Activated CD4-positive, CD25-positive, alpha-beta regulatory T cell (primary cell): ENCODE measurements at places on chromosomes 7 and 10.

DNA sequence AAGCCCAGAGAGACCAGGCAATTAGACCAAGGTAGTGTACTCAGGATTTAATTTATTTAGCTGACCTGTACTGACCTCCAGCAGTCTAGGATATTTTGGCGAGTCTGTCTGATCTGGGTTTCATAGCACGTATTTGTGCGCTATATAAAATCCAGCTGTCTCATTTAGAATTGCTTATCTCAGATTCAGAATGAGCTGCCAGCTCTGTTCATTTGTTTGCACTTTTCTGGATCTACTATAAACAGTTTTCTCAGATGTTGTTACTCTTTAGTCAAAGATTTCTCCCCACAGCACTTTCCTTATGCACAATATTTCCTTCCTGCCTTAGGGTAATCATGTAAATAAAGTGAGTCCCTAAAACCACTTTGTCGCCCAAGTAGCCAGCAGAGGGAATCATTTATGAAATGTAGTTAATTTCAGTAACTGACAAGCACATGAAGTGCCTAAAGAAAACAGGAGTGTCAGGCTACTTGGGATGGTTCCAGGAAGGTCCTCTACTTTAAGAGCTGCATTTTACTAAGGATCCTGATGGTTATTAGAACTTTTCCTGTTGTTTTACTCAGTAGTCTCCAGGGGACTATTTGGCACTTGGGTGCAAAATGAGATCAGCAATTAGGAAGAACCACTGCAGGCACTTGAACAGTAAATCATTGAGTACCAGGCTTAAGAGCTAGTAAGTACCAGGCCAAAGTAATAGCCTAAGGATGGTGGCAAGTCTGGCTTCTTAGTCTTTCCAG lies 226.4 kb downstream of the TWIST1 start:
- no peak for DNase-seq

- DNase-seq: no peak
Observed at GRCh38 chr10:90865401-90865800, 6.4 kb upstream of the RPP30 start.

- DNase-seq: no peak
Observed at GRCh38 chr7:7889791-7890568, 78.6 kb upstream of the GLCCI1 start.

- DNase-seq: no peak
Observed at GRCh38 chr10:76581506-76582256, 1055.9 kb downstream of the KCNMA1 start.

- DNase-seq: no peak
Observed at GRCh38 chr10:62652564-62652963, 152.0 kb upstream of the ADO start.

DNA sequence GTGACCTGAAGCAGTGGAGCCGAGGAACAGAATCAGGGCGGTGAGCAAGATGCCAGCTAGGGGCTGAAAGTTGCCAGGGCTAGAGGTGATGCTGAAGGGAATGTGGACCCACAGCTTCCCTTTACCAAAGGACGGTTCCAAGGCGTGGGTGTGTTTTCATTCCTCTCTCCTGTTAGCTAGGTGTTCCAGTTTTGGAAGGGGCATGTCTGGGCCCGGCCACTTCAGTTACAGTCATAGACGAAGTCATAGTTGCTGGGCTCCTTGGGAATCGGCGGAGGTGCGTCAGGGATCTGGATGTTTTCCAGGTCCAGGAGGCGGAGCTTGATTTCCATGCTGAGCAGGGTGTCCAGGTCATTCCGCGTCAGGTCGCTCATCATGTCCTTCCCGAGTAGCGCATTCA lies 131.0 kb upstream of the AOAH start:
- DNase-seq: no peak

DNA sequence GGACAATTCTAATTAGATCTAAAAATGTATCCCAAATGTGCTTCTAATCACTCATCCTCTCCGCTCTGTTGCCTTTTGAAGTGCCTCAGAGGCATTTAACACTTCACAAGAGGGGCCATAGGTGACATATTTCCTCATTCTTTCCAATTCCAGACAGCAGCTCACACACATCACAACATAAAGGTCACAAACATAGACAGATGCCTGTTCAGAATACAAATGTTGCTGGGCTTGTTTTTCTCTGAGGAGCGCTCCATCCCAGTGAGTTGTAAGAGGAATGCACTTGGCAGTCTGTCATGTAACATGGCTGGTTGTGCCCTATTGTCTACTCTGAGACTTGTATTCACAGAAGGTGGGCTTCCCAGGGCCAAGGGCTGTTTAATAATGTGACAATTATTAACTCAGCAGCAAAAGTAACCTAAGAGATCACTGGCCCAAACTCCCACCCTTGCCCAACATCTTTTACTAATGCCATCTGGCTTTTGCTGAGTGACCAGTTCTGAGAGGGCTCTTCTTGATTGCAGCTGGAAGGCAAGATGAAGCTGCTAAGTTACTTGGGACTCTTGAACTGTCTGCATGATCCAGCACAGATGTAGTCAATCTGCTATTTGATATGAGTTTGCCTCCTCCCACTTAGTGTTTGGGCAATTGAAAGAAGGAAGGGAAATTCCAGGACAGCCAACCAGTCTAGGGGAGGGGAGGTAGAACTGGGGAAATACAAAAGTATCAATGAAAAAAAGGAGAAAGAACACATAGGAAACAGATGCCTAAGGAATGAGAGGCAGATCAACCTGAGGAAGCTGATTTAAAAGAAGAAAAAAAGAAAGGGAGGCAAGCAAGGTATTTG lies 13.6 kb downstream of the PON2 start:
- DNase-seq: no peak

- DNase-seq: no peak
Observed at GRCh38 chr10:393787-394438, 258.7 kb downstream of the ZMYND11 start.

DNA sequence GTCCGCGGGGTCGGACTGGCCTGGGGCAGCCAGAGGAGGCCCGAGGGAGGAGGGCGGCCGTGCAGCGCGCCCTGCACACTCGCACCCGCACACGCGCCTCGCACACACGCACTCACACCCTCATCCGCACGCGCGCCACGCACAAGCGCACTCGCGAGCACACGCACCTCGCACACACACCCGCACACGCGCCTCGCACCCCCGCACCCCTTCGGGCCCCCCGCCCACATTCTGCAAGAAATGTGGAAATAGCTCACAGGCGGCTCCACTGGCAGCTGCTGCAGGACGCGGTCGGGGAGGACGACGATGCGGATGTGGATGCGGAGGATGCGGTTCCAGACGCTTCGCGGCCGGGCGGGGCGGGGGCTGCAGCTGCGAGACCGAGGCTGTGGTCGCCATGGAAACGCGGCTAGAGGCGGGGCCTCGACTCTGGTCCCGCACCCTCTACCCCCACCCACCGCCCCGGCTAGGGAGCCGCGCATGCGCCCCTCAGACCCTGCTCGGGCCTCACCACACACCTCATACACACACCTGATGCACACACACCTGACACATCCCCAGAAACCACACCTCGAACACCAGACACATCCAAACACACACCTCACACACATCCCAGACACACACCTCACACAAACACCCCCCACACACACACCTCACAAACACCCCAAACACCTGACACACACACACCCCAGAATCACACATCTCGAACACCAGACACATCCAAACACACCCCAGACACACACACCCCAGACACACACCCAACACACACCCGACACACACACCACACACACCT lies at the start of gene CALY:
Gene CALY (minus strand): TSS at position 320 of the 793 bp plus-strand sequence. CDS start 7,907 bp downstream, outside the sequence.
- peak; percentile 48 for DNase-seq

DNA sequence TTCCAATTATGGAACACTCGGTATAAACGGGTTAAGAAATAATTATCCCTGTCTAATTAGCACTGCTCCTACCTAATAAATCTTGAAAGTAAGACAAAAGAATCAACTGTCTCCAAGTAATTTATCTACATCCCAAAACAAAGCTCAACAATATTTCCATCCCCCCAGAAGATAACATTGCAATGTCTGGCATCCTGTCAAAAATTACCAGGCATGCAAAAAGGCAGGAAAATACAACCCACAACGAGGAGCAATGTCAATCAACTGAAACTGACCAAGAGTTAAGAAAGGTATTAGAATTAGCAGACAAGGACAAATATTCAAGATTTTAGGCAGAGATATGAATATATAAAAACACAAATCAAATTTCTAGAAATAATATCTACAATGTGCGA lies 84.5 kb upstream of the SVIL start:
- DNase-seq: no peak

- no peak for DNase-seq
Observed at GRCh38 chr7:86846494-86847190, 202.9 kb downstream of the GRM3 start.

- DNase-seq: no peak
Observed at GRCh38 chr7:72492461-72493065, 80.4 kb upstream of the CALN1 start.

DNA sequence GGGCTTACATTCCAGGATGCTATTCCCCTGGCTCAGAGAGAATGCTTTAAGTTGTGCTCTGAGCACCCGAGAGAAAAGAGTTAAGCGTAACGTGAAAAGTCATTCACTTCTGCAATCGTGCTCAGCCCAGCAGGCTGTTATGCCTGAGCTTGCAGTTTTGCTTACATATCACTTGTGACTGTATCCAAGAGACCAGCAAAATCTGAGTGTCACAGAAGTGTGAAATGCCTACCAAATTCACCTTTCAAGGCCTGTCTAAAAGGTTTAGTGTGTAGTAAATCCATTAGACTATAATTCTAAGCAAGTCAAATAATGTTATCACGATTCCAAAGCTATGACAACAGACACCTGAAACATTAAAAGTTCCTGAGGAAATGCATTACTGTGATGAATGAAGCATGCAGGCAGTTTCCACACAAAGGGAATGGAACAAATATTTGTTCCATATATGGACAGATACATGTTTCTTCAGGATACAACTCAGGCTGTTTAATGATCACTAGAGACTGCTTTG lies 20.1 kb downstream of the ITGB1 start:
- DNase-seq: no peak

DNA sequence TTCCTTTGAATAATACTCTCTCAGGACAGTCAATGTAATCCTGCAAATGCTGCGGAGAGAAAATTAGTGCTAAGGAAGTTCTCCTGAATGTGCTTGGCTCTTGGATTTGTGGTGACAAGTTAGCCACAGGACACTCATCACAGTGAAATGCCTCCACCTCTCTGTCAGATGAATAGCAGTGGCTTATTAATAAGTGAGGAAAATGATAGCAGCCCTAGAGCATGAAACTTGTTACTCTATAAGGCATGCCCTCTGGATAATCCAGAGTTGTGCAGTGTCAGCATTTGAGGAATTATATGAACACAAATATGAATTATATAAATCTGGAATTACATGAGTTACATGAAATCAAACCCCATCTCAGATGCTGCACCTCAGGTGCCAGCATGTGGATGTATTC lies 23.5 kb upstream of the TBX20 start:
- DNase-seq: no peak

DNA sequence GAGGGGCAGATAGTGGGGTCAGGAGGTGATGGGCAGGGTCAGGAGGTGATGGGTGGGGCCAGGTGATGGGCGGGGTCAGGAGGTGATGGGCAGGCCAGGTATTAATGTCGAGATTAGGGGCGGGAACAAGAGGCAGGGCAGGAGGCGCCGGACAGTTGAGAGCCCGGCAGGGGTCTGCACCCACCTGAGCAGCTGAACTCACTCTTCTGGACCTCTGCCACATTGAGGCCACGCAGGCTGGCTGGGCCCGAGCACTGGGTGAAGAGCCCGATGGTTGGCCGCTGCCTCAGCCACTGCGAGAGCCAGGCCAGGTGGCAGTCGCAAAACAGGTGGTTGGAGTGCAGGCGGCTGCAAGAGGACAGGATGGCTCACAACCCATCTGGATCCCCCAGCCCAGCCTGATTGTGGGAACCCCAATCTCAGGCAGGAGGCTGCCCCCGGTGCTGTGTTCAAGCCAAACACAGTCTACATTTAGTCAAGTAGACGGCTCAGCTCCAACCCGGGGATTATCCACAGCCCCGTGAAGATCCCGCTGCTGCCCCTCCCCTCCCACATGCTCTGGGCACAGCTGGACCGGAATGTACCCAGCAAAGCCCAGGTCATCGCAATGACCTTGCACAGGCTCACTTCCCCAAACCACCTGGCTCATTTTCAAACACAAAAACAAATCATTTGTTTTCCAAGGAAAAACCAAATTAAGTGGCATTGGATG lies 122.3 kb downstream of the SLIT1 start:
- no peak for DNase-seq

- no peak for DNase-seq
Observed at GRCh38 chr7:14341200-14341775, 351.8 kb upstream of the ETV1 start.

GRCh38 chr10:130647341-130647740 lies 511.1 kb downstream of the GLRX3 start:
- no peak for DNase-seq
